ENCODE measurements at places on chromosomes 2 and 18. TPM values are rescaled to one million over a fixed set of nuclear protein-coding genes. Genes with fewer than 3 reads are reported as not detected.

UGT1A4 gene
- total RNA-seq: not detected

EIF2AK3 gene
- total RNA-seq: 13.0 TPM

SPDYA gene
- 0.84 TPM for total RNA-seq

SP3 gene
- 98.4 TPM for total RNA-seq

DLX1 gene
- total RNA-seq: not detected

TTN gene
- 0.80 TPM for total RNA-seq

ATF2 gene
- total RNA-seq: 50.1 TPM

LYG1 gene
- total RNA-seq: 1.0 TPM

CCDC178 gene
- not detected for total RNA-seq

MC5R gene
- not detected for total RNA-seq

RAD51AP2 gene
- total RNA-seq: not detected

DNA sequence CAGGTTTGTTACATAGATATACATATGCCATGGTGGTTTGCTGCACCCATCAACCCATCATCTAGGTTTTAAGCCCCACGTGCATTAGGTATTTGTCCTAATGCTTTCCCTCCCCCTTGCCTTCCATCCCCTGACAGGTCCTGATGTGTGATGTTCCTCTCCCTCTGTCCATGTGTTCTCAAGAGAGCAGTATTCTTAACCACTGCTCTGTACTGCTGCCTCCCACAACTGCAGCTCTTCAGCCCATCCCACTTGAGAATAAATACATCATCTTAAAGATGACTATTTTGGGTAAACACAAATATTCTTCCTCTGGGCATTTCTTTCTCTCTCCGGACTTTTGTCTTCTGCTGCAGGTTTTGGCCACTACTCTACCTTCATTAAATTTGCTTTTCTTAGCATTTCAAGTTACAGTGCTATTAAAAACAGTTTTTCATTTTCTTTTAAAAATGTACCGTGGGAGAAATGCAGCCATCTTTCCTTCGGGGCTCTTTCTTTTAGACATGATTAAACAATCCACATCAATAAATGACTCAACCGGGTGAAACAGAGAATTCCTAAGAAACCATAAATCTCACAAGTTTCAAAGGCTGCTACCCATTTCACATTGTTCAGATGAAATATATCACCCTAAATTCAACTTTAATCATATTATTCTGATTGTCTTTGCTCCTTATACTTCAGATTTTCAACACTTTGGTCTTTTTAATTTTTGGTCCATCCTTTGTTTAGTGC is 323.4 kb downstream of the GALNT13 start:
- no peak for DNase-seq
- H3K27me3 ChIP-seq: no peaks in the 10 kb centered on the region

DNA sequence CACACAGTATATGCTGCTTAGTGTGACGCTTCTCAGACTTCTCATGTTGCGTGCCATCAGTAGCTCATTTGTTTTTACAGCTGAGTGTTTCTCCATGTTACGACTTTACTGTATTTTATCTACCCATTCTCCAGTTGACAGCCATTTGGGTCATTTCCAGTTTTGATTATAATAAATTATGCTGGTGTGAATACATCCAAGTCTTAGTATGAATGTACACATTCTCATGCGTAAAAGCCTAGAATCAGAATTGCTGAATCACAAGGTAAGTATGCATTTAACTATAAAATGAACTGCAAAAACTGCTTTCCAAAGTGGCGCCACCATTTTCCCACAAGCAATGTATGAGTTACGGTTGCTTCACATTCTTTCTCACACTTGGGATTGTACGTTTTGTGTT is 184.2 kb upstream of the SLC35G4 start:
- no peak overlapping the region for H3K4me3 ChIP-seq
- H3K36me3 ChIP-seq: no peaks in the 10 kb centered on the region
- no peaks in the 10 kb centered on the region for H3K27me3 ChIP-seq
- no peak overlapping the region for H3K27ac ChIP-seq
- DNase-seq: no peak

GRCh38 chr18:4248686-4249085 is 206.4 kb downstream of the DLGAP1 start:
- H3K4me3 ChIP-seq: no peak overlapping the region
- H3K27me3 ChIP-seq: no peaks in the 10 kb centered on the region
- no peaks in the 10 kb centered on the region for H3K4me1 ChIP-seq
- DNase-seq: no peak

DNA sequence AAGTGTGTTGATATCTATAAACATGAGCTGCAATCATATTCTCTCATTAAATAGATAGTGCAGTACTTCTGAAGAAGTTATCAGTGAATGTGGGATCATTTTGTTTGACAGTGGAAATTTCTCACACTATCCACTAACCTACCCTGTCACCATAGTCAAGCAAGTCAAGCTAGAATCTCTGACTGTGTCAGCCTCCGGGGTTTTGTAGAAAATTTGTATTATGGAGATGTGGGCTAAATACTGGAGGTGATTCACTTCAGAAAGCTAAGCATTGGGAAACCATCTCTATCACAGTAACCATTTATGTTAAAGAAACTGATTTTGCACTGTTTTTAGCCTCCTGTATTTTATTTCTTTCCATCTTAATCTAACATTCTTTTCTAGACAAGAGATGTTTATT is 126.6 kb upstream of the CREB1 start:
- no peak overlapping the region for H3K4me3 ChIP-seq
- no peak overlapping the region for H3K27ac ChIP-seq
- H3K4me1 ChIP-seq: no peaks in the 10 kb centered on the region
- no peak for DNase-seq
- H3K27me3 ChIP-seq: no peaks in the 10 kb centered on the region

- no peaks in the 10 kb centered on the region for H3K4me1 ChIP-seq
- H3K36me3 ChIP-seq: no peaks in the 10 kb centered on the region
- no peak overlapping the region for H3K27ac ChIP-seq
- H3K27me3 ChIP-seq: no peaks in the 10 kb centered on the region
- no peak for DNase-seq
- no peak overlapping the region for H3K4me3 ChIP-seq
These were observed 75.8 kb upstream of the SEC11C start for GRCh38 chr18:59063912-59064311.

DNA sequence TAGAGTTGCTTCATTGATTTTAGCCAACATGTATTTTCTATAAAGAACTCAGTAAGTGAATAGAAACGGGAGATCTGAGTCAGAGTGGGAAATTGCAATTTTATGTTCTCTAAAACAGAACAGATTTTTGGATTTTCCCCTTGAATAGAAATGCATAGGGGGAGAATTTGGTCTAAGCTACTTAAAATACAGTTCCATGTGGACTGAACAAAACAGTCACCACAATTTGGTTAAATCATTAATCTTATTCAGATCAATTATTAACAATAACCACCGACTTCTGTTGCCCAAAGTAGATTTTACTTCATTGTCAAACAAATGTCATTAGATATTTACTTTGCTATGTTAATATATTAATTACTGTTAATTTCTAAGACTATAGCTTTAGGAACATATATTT is 107.7 kb downstream of the SCG2 start:
- no peak overlapping the region for H3K27ac ChIP-seq
- H3K4me1 ChIP-seq: no peaks in the 10 kb centered on the region
- H3K27me3 ChIP-seq: no peaks in the 10 kb centered on the region
- no peak overlapping the region for H3K4me3 ChIP-seq
- no peaks in the 10 kb centered on the region for H3K36me3 ChIP-seq
- DNase-seq: no peak

- H3K36me3 ChIP-seq: no peaks in the 10 kb centered on the region
- H3K4me1 ChIP-seq: no peaks in the 10 kb centered on the region
- H3K27me3 ChIP-seq: no peaks in the 10 kb centered on the region
- no peak overlapping the region for H3K27ac ChIP-seq
- DNase-seq: no peak
These were observed 75.2 kb upstream of the OTOS start for GRCh38 chr2:240215676-240216051.

DNA sequence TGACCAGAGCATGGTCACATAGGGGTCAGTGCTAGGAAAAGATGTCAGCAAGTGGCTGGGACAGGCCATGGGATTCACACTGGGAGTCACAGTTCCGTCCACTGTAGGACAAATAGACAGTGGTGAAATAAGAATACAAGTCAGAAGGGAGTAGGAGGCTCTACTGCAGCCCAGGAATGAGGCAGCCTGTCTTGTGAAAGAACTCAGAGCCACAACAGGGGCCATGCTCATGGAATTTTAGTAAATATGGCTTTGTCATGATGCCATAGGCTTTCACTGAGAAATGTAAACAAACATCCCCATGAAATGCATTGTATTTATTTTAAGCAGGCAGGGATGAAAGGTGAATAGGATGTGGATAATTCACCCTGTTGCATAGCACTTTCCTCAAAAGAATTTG is 504.3 kb downstream of the SOX11 start:
- no peak overlapping the region for H3K27ac ChIP-seq
- DNase-seq: no peak
- no peak overlapping the region for H3K4me3 ChIP-seq
- H3K27me3 ChIP-seq: no peaks in the 10 kb centered on the region
- no peaks in the 10 kb centered on the region for H3K36me3 ChIP-seq

DNA sequence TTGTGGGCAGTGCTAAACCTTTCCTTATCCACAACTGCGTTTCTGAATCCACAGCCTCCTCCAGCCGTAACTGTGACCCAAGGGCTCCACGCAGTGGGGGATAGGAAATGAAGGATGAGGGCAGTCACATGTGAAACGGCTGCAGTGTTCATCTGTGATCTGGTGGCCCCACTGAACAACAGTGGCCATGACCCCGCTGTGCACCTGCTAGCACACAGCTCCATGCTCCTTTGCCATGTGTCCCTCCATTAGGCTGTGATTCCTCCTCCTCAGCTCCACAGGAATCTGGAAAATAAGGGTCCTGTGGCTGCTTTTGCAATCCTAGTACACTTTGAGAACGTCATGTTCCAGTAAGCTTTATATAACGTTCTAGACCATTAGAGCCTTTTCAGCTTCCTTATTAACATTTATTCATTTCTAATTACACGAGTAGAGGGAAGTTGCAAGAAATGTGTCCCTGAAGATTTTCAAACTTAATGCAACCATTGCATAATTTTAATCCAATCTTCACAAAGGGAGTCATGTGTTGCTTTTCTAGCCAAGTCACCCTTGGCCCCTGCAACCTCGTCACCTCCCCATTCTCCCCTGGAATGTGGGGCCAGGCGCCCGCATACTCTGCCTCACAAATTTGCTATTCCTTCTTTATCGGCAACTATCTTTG is 7.1 kb upstream of the NAPG start:
- H3K4me1 ChIP-seq: no peaks in the 10 kb centered on the region
- H3K36me3 ChIP-seq: no peaks in the 10 kb centered on the region
- H3K4me3 ChIP-seq: no peak overlapping the region
- DNase-seq: no peak

GRCh38 chr2:53353135-53354114 is 414.2 kb upstream of the CHAC2 start:
- DNase-seq: no peak
- no peaks in the 10 kb centered on the region for H3K36me3 ChIP-seq
- H3K27ac ChIP-seq: no peak overlapping the region
- H3K27me3 ChIP-seq: no peaks in the 10 kb centered on the region

GRCh38 chr2:170341684-170342623 is 164.0 kb downstream of the MYO3B start:
- no peak for DNase-seq
- no peaks in the 10 kb centered on the region for H3K36me3 ChIP-seq
- H3K27ac ChIP-seq: no peak overlapping the region
- H3K27me3 ChIP-seq: no peaks in the 10 kb centered on the region
- no peaks in the 10 kb centered on the region for H3K4me1 ChIP-seq

GRCh38 chr2:210956101-210956500 is 399.7 kb downstream of the CPS1 start:
- H3K27me3 ChIP-seq: no peaks in the 10 kb centered on the region
- no peaks in the 10 kb centered on the region for H3K4me1 ChIP-seq
- DNase-seq: no peak
- no peaks in the 10 kb centered on the region for H3K36me3 ChIP-seq
- H3K4me3 ChIP-seq: no peak overlapping the region
- H3K27ac ChIP-seq: no peak overlapping the region

DNA sequence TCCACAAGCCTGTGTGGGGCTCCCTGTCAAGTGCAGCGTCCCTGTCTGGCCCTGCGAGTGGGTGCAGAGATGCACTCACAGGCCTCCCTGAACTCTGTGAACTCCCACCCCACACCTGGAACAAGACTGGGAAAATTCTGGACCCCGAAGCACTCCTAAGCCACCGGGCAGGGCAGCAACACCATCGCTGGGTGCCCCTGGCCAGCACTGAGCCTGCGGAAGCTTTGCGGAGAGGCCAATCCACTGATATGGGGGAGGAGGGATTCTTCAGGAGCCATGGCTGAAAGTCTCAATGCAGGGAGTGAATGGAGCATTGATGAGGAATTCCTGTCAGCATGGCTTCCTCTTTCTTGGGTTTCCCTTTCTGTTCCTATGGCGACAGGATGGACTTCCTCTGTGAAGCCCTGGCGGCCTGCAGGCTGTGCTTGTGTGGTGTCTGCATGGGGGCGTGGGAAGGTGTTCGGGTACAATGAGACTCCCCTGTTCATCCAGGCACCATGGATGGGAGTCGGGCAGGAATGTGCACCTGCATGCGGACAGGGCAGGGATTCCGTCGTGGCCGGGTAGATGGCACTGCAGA is 15.1 kb downstream of the TRIB2 start:
- no peak overlapping the region for H3K27ac ChIP-seq
- DNase-seq: no peak
- H3K4me3 ChIP-seq: no peak overlapping the region
- H3K4me1 ChIP-seq: peaks cover 79% of the 10 kb centered on the region
